ENCODE measurements at places on chromosomes 12 and 14.

- no peak for DNase-seq
Measured at GRCh38 chr12:21940549-21941505, at the start of gene ABCC9. Gene ABCC9, minus strand, starts transcription at chr12:21941426. Its CDS starts 4,752 bp downstream, at chr12:21936674.

DNA sequence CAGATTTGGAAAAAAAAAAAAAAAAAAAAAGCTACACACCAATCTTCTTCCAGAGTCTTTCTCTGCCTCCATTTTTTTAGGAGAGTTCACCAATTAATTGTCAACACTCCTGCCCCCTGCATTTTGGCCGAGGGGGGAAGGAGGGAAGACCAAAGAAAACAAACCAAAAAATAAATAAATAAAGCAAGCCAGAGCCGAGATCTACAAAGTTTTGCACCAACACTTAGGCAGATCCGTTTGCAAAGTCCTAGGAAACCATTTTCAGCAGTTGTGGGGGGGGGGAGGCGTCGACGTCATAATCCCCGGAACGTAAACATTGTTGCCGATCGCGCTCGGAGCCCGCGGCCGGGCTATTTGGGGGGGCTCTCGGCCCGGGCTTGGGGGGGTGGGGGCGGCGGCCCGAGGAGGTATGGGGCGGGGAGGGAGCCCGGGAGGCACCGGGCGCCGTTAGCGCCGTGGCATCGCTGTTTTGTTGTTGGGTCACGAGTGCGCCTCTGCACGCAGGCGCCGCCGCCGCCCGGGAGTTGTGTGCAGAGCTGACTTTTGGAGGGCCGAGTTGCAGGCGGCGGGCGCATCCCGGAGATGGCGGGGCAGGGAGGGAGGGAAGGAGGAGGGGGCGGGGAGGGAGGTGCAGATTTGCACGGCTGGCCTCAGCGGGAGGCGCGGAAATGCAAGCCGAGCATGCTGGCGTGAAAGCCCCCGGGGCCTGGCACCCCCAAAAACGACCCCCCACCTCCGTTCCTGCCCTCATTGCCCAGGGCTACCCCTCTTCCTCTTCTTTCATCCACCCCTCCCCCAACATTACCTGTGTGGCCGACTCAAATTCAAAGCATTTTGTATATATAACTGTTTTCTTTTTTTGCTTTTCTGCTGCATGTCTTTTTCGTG is 598 bp downstream of the KDM2B start:
- peak; percentile 82 for DNase-seq

GRCh38 chr12:68450947-68451260 is 118.7 kb upstream of the MDM1 start:
- no peak for DNase-seq

DNA sequence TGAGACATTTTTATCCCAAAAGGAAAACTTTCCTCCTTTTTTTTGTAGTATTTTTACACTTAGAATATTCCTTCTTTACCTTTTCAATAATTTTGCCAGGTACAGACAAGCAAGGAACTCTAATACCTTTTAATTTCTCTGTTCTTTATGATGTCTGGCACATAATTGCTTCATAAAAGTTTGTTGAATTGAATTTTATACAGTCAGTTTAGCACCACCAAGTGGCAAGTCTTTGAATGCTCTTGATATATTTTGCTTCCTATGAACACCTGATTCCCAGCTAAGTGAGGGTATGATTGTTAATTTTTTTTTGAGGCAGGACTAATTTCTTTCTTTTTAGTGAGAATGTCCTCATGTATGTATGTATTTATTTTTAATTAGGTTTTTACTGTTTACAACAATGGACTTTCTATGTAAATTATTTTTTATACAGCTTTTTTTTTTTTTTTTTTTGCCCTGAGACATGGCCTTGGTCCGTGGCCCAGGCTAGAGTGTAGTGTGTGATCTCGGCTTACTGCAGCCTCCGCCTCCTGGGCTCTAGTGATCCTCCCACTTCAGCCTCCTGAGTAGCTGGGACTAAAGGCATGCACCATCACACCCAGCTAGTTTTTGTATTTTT is 6.9 kb downstream of the TBC1D15 start:
- peak; percentile 55 for DNase-seq

Measured in CD4-positive, alpha-beta T cell treated with Interferon alpha-2 for 1 hour (primary cell).